ENCODE measurements at places on chromosomes 5 and 9. TPM values are rescaled to one million over a fixed set of nuclear protein-coding genes. Genes with fewer than 3 reads are reported as not detected.

DNA sequence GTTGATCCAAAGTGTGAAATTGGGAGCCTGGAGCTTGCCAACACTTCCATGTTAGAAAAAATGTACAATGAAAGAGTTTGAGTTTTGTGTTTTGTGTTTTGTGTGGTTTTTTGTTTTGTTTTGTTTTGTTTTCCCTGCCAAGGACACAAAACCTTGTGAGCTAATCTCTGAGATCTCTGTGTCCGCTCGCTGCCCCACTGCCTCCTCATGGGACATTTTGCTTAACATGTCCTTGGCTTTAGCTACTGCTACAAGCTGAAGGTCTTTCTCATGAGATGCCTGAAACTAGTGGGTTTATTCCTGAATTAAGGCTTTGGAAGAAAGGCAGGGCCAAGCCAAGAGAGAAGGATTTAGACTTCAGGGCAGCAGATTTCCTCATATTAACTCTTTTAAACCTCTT, 7.3 kb upstream of the JAKMIP2 start:
- no peaks in the 10 kb centered on the region for H3K27me3 ChIP-seq
- no peaks in the 10 kb centered on the region for H3K36me3 ChIP-seq
- DNase-seq, result no peak
- no peak overlapping the region for H3K27ac ChIP-seq
- peaks cover 3% of the 10 kb centered on the region for H3K4me1 ChIP-seq

DNA sequence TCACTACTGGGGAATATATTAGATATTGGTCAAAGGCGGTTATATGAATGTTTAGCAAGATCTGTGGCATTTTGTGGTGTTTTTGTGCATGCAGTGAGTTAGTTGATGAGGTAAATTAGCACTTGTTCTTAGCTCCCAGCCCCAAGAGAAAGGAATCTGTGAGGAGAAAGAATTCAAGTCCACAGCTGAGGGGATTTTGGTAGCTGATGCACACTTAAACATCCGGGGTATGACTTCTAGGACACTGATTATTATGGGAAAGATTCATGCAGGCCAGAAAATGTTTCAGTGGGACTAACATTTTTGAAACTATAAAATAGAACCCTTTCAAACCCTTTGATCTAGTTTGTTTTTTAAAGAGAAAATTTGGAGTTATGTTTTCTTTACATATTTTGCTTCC, 118.2 kb upstream of the RPS23 start:
- peaks cover 7% of the 10 kb centered on the region for H3K27me3 ChIP-seq
- no peaks in the 10 kb centered on the region for H3K36me3 ChIP-seq
- no peaks in the 10 kb centered on the region for H3K4me1 ChIP-seq
- no peak overlapping the region for H3K4me3 ChIP-seq
- no peak overlapping the region for H3K27ac ChIP-seq

- H3K27me3 ChIP-seq, result no peaks in the 10 kb centered on the region
- no peak overlapping the region for H3K27ac ChIP-seq
- no peaks in the 10 kb centered on the region for H3K4me1 ChIP-seq
- H3K36me3 ChIP-seq, result no peaks in the 10 kb centered on the region
- H3K4me3 ChIP-seq, result no peak overlapping the region
- no peak for DNase-seq
Observed at GRCh38 chr9:102038006-102038405, 299.6 kb upstream of the GRIN3A start.

DNA sequence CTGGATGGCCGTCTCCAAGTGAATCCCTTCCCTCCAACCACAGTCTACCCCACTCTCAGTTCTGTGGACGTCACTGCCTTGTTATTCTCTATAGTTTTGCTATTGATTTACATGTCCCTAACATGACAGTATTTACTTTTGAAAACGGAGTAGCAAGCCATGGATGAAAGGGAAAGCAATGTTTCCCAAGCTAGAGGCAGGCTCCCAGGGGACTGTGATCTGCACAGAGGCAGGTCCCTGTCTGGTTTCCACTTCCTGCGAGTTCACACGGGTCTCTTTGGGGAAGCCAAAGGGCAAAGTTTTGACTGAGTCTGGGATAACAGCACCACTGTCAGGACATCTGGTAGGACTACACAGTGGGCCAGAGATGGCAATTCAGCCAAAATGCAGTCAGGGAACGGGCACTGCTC, 12.7 kb downstream of the C9orf153 start:
- DNase-seq, result no peak
- no peak overlapping the region for H3K27ac ChIP-seq
- H3K27me3 ChIP-seq, result peaks cover 4% of the 10 kb centered on the region

- H3K36me3 ChIP-seq, result peaks cover 12% of the 10 kb centered on the region
- no peak overlapping the region for H3K4me3 ChIP-seq
- DNase-seq, result no peak
- no peak overlapping the region for H3K27ac ChIP-seq
- no peaks in the 10 kb centered on the region for H3K27me3 ChIP-seq
- peaks cover 6% of the 10 kb centered on the region for H3K4me1 ChIP-seq
Observed at GRCh38 chr5:37660319-37660718, 179.5 kb downstream of the GDNF start.

The SPAAR gene
- not detected for total RNA-seq

All from activated CD4-positive, alpha-beta T cell treated with anti-CD3 and anti-CD28 coated beads for 36 hours (primary cell).